Stimulated activated memory B cell treated with anti-CD40 and anti-IgM and Interleukin-4, amounts not matched to agents 10 μg/mL and 1 μg/mL and 100 μg/mL, for 72 hours (primary cell): ENCODE measurements at places on chromosomes 2 and 18.

- ATAC-seq = no peak
- no peaks in the 10 kb centered on the region for H3K36me3 ChIP-seq
- H3K4me1 ChIP-seq = no peaks in the 10 kb centered on the region
- no peak overlapping the region for H3K4me3 ChIP-seq
Observed at GRCh38 chr2:152822676-152823075, 104.3 kb downstream of the ARL6IP6 start.

- no peak overlapping the region for H3K27ac ChIP-seq
- no peaks in the 10 kb centered on the region for H3K27me3 ChIP-seq
- H3K4me3 ChIP-seq = no peak overlapping the region
Observed at GRCh38 chr2:170222298-170222697, 44.4 kb downstream of the MYO3B start.

DNA sequence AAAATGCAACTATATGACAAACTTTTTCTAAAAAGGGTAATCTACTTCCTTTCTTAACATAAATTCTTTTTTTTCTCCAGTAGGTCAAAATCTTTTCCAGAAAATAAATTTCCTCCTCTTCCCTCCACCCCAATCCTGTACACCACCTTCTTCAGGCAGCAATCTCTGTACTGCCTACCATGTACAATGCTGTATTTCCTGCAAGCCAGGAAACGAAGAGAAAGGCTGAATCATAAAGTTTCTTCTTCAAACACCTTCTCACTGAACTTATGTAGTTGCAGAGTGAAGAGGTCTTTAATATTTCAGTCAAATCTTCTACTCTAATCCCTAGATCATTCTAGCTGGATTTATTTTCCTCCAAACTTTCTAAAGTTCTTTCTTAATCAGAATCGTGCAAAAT, 18.2 kb upstream of the C2orf66 start:
- no peaks in the 10 kb centered on the region for H3K36me3 ChIP-seq
- no peak for ATAC-seq
- no peaks in the 10 kb centered on the region for H3K4me1 ChIP-seq
- H3K27me3 ChIP-seq = peaks cover 27% of the 10 kb centered on the region
- H3K4me3 ChIP-seq = no peak overlapping the region

DNA sequence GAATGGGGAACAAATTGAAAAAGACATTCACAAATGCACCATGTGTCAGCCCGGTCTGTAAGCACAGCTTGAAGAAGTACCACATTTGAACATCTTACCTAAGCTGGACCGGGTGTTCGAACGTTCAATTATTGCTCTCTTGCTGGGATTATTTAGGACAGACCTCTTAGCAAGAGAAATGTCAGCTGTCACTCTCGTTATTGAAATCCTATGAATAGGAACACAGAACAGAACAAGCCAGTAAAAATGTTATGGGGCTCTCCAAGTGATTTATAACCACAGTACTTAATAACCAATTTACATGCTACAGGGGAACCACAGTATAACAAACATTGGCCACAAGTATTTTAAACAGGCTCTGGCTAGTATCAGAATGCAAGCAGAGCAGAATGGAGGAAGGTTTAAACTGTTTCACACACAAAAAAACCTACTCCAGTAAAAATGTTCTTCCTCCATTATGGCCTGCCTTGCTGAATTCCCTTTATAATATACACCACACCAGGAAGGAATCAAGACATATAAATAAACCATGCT, 32.5 kb upstream of the ARL5A start:
- H3K27me3 ChIP-seq = peaks cover 13% of the 10 kb centered on the region
- ATAC-seq = no peak
- peaks cover 9% of the 10 kb centered on the region for H3K4me1 ChIP-seq
- no peak overlapping the region for H3K27ac ChIP-seq
- no peak overlapping the region for H3K4me3 ChIP-seq
- no peaks in the 10 kb centered on the region for H3K36me3 ChIP-seq

- H3K27me3 ChIP-seq = peaks cover 18% of the 10 kb centered on the region
- peaks cover 6% of the 10 kb centered on the region for H3K4me1 ChIP-seq
- peaks cover 20% of the 10 kb centered on the region for H3K36me3 ChIP-seq
- H3K27ac ChIP-seq = no peak overlapping the region
Observed at GRCh38 chr2:57549642-57550102, 496.9 kb upstream of the VRK2 start.

- ATAC-seq = no peak
- peaks cover 24% of the 10 kb centered on the region for H3K4me1 ChIP-seq
- no peaks in the 10 kb centered on the region for H3K36me3 ChIP-seq
- peak overlapping the region; percentile 74 for H3K4me3 ChIP-seq
- H3K27ac ChIP-seq = no peak overlapping the region
- H3K27me3 ChIP-seq = peaks cover 44% of the 10 kb centered on the region
Observed at GRCh38 chr18:12305930-12306629, 2.0 kb upstream of the TUBB6 start.

DNA sequence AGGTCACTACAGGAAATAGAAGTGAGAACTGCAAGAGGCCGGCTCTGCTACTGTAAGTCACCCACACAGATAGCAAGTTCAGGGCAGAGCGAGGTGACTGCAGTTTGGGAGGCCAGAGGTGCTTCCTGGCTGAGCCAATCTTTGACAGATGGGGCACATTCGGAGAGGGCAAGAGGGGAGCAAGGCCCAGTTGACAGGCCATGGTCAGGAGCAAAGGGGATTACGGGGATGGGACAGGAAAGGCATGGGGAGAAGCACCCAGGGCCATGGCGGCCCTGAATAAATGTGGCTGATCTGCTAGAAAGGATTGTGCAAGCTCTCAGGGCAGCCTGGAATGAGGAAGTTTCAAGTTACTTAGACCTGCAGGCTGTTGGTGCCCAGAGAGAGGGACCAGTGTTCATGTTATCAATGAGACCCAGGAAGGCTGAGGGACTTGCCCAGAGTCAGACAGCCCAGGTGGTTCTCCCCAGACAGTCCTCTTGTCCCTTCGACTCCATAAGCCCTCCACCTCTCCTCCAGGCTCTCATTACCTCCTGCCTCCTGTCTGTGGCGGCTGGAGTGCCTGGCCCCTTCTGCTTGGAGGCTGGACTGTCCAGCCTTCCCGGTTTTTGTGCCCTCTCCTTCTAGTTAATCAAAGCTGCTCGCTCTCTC, 123.3 kb downstream of the CTIF start:
- ATAC-seq = no peak
- H3K27ac ChIP-seq = no peak overlapping the region
- no peaks in the 10 kb centered on the region for H3K27me3 ChIP-seq
- no peak overlapping the region for H3K4me3 ChIP-seq

GRCh38 chr2:104052356-104052755, 801.6 kb upstream of the POU3F3 start:
- no peak overlapping the region for H3K27ac ChIP-seq
- no peak for ATAC-seq
- no peaks in the 10 kb centered on the region for H3K27me3 ChIP-seq
- no peaks in the 10 kb centered on the region for H3K4me1 ChIP-seq
- no peaks in the 10 kb centered on the region for H3K36me3 ChIP-seq
- no peak overlapping the region for H3K4me3 ChIP-seq

- peaks cover 40% of the 10 kb centered on the region for H3K4me1 ChIP-seq
- peak overlapping the region; percentile 6 for H3K27ac ChIP-seq
- no peak for ATAC-seq
- H3K36me3 ChIP-seq = peaks cover 34% of the 10 kb centered on the region
- no peak overlapping the region for H3K4me3 ChIP-seq
Observed at GRCh38 chr2:230779126-230779525, 66.5 kb downstream of the CAB39 start.

DNA sequence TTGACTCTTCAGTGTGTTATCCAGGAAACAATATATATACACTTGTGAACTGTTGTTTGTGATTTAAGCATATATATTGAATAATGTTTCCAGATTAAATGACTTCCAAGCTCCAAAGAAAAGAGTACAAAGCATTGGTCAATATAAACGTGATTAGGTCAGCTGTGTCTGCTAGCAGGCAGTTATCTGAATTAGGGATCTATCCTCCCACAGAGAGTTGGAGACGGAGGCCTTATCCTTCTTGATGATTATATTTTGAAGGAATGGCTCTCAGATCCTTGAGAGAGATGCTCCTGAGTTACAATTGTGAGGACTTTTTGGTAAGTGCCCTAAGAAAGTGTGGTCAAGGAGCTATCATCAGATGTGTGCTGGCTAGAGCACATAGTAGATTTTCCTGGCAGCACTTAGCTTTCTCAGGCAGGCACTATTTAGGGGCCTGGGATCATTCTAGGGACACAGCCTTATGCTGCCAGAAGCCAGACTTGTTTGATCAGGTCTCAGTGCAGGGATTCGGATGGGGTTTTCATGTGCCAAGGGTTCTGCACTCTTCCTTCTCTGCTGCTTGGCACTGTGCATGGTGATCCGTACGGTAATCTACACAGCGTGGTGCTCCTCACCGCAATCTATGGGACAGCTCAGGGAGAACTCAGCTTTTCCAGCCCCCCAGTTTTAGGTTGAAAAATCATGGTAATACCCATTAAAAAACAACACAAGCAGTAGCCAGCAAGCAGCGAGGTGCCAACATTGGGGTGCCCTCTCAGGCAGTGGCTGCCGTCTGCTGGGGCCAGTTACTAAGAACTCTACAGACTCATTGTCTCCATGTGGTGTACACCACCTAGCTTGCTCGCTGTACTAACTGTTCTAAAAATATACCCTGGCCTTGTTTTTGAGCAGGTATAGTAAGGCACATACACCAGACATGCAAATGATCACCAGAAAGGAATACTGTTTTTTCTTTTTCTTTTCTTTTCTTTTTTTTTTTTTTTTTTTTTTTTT, 8.0 kb upstream of the ZDBF2 start:
- H3K4me1 ChIP-seq = peaks cover 5% of the 10 kb centered on the region
- H3K27ac ChIP-seq = no peak overlapping the region
- H3K36me3 ChIP-seq = no peaks in the 10 kb centered on the region
- no peak for ATAC-seq
- H3K27me3 ChIP-seq = peaks cover 58% of the 10 kb centered on the region

DNA sequence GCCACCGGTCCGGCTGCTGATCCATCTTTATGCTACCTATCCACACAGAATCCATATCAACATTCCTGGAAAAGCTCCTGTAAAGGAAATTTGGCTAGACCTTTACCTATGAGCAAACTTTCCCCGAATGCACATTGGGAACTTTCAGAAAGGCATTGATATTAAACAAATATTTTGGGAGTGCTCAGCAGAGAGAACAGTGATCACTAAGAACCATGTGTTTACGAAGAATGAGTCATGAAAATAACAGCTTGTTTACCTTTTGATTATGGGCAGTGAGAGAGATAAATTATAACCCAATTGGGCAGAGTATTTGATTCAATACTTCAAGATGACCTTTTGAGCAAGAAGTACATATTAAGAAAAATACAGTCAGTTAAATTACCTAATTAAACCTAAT, 189.7 kb upstream of the CDH2 start:
- no peaks in the 10 kb centered on the region for H3K4me1 ChIP-seq
- no peak for ATAC-seq
- no peak overlapping the region for H3K27ac ChIP-seq
- no peak overlapping the region for H3K4me3 ChIP-seq

GRCh38 chr2:85133751-85134254, 611 bp downstream of the TCF7L1 start:
- H3K4me3 ChIP-seq = peak overlapping the region; percentile 48
- no peak overlapping the region for H3K27ac ChIP-seq
- no peak for ATAC-seq
- peaks cover 44% of the 10 kb centered on the region for H3K27me3 ChIP-seq
- peaks cover 7% of the 10 kb centered on the region for H3K4me1 ChIP-seq

DNA sequence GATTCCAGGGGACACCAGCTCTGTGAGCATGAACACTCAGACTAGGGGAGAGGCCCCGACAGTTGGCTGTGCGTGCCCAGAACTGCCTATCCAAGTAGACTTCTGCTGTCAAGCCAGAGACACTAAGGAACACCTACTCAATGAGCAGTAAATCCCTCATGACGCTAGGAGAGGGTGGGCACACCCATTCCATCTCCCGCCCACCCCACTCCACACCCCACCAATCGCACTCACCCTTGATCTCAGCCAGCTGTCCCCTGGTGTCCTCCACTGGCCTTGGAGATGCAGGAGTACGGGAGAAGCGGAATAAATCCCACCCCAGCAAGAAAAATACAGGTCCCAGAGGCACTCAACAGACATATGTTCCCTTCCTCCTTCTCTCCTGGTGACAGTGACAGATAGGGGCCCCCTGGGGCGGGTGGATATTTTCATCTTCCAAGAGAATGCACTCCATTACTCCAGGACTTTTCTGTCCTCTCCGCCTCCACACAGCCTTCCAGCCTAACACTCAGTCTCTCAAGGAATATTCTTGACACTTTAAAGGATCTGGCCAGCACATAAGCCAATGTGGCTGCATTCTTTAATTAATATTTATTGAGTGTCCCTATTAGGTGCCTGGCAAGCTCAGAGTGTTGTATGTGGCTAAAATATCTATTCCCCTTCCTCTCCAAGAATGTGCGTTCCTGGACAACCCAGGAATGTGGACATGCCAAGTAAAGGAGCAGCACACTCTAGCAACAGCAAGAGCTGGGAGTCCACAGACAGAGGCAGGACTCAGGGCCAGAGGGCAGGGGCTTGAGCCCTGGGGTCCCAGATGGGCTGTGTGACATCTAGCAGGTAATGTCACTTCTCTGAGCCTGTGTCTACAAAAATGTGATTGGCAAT, 13.1 kb upstream of the SMAD7 start:
- peaks cover 9% of the 10 kb centered on the region for H3K27me3 ChIP-seq
- no peaks in the 10 kb centered on the region for H3K36me3 ChIP-seq
- H3K4me1 ChIP-seq = no peaks in the 10 kb centered on the region
- peak; percentile 41 for ATAC-seq
- H3K27ac ChIP-seq = no peak overlapping the region

DNA sequence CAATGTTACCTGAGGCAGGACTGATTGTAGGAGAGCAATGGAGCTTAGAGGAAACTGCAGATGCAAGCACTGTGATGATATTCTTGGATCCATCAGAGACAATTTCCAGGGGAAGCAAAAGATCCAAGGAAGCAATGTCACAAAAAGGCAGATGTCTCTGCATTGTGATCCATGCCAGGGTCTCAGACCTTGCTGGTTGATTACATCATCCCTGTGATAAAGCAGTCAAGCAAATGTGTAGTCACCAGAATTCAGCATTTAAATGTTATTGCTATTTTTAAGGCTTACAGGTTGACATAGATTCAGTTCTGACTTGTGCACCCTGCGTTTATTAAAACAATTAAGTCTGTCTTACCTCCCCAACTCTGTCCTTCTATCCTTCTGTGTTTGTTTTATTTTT, 56.8 kb upstream of the CCDC85A start:
- H3K27me3 ChIP-seq = peaks cover 17% of the 10 kb centered on the region
- no peaks in the 10 kb centered on the region for H3K36me3 ChIP-seq
- no peak overlapping the region for H3K4me3 ChIP-seq
- H3K27ac ChIP-seq = no peak overlapping the region
- ATAC-seq = no peak

- peak overlapping the region; percentile 89 for H3K4me3 ChIP-seq
- no peaks in the 10 kb centered on the region for H3K36me3 ChIP-seq
- peak; percentile 42 for ATAC-seq
- peaks cover 17% of the 10 kb centered on the region for H3K4me1 ChIP-seq
Observed at GRCh38 chr18:48539406-48540250, 797 bp downstream of the CTIF start.

- H3K36me3 ChIP-seq = no peaks in the 10 kb centered on the region
- H3K27me3 ChIP-seq = no peaks in the 10 kb centered on the region
- ATAC-seq = no peak
- H3K27ac ChIP-seq = no peak overlapping the region
- no peaks in the 10 kb centered on the region for H3K4me1 ChIP-seq
Observed at GRCh38 chr2:69134306-69134945, 121.4 kb downstream of the ANTXR1 start.

GRCh38 chr2:157868993-157869392, 7.1 kb downstream of the ACVR1 start:
- H3K4me1 ChIP-seq = peaks cover 42% of the 10 kb centered on the region
- H3K27me3 ChIP-seq = no peaks in the 10 kb centered on the region
- no peak for ATAC-seq
- no peak overlapping the region for H3K27ac ChIP-seq

- ATAC-seq = no peak
- no peaks in the 10 kb centered on the region for H3K4me1 ChIP-seq
- H3K27ac ChIP-seq = no peak overlapping the region
- peaks cover 45% of the 10 kb centered on the region for H3K27me3 ChIP-seq
- H3K36me3 ChIP-seq = no peaks in the 10 kb centered on the region
- H3K4me3 ChIP-seq = no peak overlapping the region
Observed at GRCh38 chr2:102139851-102140250, 2.7 kb upstream of the IL1R1 start.
